Stimulated activated CD4-positive, alpha-beta T cell treated with anti-CD3 and anti-CD28 coated beads, Interleukin-4, amount 100 ng/mL, for 1 hour (primary cell): ENCODE measurements at places on chromosomes 4 and X.

GRCh38 chr4:161225327-161225726 lies 938.5 kb downstream of the FSTL5 start:
- DNase-seq = no peak

DNA sequence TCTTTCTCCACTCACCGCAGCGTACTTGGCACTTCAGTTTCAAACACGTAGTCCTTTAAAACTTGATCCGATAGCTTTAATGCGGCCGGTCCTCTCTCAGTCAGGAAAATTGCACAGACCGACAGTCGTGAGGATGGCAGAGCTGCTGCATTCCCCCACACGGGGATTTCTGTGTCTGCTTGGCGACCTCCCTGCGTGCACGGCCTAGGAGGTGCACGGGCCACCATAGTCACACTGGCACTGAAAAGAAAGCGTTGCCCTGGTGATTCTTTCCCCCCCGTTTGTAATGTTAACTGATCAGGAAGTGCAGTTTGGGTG lies 10.3 kb downstream of the AKAP17A start:
- no peak for DNase-seq

DNA sequence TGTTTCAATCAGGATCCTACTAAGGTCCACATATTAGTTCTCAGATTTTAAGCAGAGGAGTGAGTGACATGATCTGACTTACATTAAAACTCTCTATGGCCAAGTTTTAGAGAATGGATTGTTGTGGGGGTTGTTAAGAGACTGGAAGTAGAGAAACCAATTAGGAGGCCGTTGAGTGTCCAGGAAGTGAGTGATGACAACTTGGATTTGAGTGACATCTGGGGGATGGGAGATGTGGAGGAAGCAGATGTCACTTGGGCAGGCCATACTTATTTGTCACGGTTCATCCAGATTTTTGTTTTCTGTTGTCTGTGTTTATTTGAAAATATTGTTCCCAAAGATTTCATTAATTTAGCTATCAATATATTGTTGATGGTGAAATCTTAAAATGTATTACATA lies 28.3 kb downstream of the ADD1 start:
- no peak for DNase-seq

GRCh38 chrX:17521871-17522693 lies 147.1 kb downstream of the NHS start:
- DNase-seq = no peak

DNA sequence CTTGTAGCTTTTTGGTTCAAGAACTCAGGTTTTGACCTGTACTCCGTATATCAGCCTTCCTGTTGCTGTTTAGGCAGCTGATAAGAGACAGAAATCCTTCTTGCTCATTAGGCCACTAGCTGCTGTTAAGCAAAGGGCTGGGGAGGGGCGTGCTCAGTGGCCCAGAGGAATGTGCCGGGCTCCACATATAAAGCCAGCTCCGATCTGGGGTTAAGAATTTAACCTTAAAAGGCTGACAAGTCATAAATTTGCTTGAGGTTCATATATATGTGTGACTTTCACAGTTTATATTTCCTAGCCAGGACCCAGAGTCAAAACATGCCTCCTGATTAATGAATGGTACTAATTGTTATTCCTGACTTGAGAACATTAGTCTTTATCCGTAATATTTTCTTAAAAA lies 15.3 kb downstream of the GPC3 start:
- DNase-seq = no peak

GRCh38 chr4:69054578-69055200 lies 41.6 kb upstream of the UGT2B7 start:
- no peak for DNase-seq

DNA sequence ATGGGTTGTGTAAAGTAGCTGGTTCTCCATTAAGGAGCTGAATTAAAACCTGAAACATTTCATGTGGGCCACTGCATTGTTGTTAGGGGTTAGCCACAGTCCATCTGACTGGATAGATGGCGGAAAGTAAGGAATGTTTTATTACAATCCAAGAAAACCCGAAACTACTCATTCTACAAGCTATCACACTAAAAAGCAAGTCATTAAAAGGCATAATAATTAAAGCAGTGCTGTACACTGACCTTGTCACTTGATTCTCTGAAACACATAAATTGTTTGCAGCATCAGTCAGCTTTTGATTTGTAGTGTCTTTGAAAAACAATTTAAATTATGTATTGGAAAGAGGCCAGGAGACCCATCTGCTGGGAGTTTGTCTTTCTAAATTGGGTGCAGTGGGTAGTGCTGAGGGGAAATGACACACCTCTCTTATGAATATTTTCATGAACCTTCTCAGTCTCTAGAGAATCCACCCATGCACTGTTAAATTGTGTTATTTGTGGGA lies 75.7 kb upstream of the ANK2 start:
- no peak for DNase-seq
